ENCODE measurements at places on chromosomes 1 and 21.

DNA sequence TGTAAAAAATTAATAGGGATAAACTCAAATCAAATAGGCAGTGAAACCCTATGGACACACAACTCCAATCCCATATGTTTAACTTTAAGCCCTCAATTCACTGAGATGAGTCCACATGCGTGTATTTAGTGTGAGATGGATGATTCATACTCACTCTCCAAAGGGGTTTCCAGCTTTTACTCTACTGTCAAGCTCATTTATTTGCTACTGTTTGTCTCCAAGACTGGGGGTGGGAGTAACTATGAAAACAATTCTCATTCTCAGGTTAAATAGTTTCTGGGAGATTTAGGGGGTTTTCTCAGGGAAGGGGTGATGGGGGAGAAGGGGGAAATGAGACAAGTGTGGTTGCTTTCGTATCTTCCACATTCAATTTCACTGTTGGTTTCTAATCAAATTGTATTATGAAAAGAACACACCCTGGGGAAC lies 2.7 kb downstream of the RAB29 start:
- DNase-seq = no peak

GRCh38 chr1:166384948-166385347 lies 218.1 kb upstream of the FAM78B start:
- no peak for DNase-seq

GRCh38 chr1:119774746-119775490 lies 6.2 kb upstream of the HMGCS2 start:
- DNase-seq = no peak

GRCh38 chr21:32300117-32300681 lies 1.5 kb downstream of the MRAP start:
- DNase-seq = no peak

DNA sequence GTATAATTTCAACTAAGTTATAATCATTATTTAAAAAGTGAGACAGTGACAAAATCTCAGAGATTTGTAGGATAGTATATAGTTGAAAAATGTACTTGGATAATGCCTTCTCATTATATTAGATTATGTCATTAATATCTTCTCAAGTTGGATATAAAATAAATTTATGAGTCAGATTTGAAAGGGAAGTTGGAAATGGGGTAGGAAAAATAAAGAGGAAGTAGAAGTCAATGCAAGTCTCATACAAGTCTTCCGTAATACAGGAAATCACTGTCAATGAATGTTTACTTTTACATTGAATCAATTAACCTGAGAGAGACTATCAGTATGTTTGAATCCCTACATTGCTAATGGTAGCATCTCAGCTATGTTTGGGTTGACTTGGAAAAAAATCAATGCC lies 16.2 kb upstream of the RNPC3 start:
- DNase-seq = no peak

Data from KG1 (cell line).